ENCODE measurements at places on chromosomes 12 and 14.

GRCh38 chr14:55689981-55690871 lies 110.2 kb downstream of the KTN1 start:
- DNase-seq = peak; percentile 17

DNA sequence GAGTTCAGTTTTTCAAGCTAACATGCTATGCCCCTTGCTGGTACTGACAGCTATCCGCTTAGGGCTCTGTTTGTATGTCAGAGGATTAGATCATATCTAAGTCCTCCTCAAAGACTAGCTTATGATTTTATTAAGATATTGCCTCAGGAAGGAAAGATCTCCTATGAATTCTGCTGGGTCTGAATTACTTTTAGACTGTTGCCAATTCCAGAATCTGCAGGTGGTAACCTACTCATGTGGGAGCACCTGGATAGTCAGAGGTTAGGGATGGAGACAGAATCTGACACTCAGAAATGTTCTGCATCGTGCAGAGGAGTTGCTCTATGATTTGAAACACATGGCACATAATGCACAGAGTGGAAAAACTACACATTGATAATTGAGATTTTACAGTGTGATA lies 843.4 kb downstream of the SLC6A15 start:
- no peak for DNase-seq

GRCh38 chr12:124078800-124079199 lies 105.8 kb downstream of the ZNF664 start:
- DNase-seq = no peak

DNA sequence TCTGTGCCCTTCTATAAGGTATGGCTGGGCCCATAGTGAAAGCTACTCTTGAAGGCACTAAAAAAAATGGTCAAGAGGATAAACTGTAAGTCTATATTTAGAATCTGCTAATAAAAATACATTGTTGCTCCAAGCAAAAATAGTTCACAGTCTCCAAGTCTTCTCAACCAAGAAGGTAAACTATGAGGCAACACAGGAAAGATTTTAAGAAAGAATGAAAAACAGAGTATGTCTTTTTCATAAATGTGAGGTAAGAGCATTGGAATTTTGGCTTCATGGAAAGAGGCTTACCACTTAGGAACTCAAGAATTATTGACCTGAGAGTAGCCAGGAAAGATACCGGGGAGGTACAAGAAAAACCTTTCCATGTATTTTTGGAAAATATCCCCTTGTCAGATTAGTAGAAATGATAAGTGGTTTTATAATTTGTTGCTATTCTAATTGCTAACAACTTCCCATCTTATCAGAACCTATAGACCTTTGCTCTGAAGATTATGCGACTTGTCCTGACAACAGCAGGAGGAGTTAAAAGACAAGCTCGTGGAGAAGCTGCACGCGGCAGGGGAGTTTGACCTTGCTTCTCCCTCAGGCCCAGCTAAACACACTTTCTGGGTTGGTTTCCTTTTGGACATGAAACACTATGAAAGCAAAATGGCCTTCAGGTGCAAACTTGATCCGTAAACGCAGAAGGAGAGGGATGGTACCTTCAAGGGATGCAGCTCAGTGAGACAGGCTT lies 238.1 kb downstream of the FOXN3 start:
- peak; percentile 48 for DNase-seq

DNA sequence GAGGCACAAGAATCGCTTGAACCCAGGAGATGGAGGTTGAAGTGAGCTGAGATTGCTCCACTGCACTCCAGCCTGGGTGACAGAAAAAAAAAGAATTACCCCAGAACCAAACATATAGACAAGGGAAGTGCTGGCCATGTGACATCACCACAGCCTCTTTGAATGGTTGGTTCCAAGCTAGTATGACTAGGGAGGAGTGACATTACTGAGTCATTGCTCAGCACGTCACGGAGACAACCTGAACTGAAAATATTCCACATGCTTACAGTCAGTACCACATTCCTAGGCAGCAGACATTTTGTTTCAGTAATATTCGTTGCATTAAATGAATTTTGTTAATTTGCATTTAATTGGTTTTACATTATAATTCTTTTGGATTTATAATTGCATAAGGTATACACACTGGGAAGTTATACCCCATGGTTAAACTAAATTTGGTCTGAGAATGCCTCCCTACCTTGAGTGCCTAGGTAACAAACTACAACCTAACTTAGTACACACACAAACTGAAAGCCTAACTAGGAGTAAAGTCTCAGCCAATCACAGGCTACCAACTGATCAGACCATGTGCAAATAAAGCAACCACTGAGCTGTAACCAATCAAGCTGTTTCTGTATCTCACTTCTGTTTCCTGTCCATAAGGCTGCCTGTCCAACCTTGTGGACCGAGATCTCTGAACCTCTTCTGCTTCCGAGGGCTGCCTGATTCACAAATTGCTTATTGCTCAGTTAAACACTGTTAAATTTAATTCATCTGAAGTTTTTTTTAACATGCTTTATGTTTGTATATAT lies 164.4 kb downstream of the CAND1 start:
- no peak for DNase-seq
